Activated T-cell treated with anti-CD3 and anti-CD28 coated beads, Interleukin-2, amount 50 U/mL, for 24 hours (primary cell): ENCODE measurements at places on chromosomes 3 and 15.

DNA sequence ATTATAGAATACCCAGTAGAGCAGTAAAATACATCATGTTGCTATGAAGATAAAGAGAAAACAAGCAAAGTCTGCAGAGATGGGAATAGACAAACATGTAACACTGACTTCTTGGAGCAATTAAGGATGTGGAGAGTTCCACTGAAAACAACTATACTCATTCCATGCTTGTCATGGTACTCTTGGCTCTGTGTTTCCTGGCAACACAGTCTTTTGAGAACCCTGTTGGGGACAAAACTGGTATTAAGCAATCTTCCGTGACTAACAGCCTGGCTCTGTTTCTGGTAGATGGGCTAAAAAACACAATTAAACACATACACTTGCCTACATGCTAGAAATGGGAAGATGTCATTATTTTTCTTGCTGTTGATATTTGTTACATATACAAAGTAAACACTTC is 1212.3 kb upstream of the GBE1 start:
- no peak for DNase-seq

DNA sequence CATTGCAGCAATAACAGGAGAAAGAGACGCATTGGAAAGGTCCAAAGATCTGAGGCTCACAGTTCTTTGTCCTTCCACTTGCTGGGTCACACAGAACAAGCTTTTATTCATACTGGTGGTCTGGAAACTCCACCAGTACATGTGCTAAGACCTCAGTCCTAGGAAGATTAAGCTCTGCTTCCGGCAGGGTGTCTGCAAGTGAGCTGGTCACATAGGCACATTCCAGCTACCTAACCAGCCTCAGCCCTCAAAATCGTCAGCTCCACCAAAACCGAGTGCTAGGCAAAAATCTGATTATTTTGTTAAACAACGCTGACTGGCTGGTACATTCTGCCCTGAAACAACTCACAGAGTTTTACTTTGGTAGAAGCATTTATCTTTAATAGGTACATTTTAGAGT is 2.2 kb downstream of the ZBED2 start:
- no peak for DNase-seq

DNA sequence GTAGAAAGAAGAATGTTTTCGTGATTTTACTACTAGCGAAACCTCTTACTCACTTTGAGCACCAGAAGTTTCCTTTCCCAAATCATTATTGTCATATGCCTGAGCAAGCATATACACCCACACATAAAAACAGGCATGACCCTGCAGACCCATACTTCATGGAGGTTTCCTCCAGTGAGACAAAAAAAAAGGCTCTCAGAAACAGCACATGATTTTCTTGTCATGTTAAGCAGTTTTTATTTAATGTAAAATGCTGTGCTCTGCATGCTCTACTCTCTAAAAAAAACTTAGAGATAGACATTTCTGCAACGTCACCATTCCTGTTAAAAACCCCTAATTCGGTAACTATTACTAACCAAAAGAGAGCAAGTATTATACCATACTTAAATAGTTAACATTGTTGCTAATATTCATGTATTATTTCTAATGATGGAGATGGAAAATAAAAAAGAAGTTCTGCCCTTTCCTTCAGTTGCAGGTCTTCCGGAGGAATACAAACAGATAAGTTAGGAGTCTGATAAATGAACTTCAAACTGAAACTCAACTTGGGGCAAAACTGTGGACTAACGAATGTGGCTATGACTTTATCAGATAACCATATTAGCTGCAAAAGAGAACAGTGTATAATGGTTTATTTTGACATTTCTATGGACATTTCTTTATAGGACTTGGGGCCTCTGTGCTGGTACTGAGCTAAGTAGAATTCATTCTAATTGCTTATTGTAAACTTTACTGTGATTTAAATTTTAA is 15.9 kb downstream of the CD200R1 start:
- DNase-seq, result no peak

- DNase-seq, result no peak
These were observed 24.4 kb upstream of the THBS1 start for GRCh38 chr15:39556461-39556860.

- no peak for DNase-seq
These were observed 83.4 kb downstream of the NEK11 start for GRCh38 chr3:131110087-131110486.

- DNase-seq, result no peak
These were observed 934.3 kb downstream of the NTRK3 start for GRCh38 chr15:87322265-87322664.

DNA sequence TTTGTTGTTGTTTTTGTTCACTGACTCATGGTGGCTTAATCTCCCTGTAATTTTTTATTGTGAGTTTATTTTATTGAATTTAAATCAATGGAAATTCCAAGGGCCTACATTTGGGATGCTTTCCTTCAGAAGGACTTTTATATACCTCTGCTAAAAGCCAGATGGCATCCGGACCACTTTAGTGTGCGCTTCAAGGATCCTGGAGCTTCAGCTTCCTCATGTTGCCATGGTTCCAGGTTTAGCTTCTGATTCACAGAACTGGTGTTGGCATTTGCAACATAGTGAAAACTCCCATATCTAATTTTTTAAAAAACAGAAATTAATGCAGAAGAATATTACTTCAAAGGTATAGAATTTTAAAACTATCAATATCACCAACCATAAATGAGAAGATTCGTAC is 8.5 kb upstream of the HACD2 start:
- no peak for DNase-seq

GRCh38 chr15:74680456-74680855 is 15.4 kb downstream of the EDC3 start:
- no peak for DNase-seq

GRCh38 chr15:64430000-64430735 is 30.2 kb upstream of the ZNF609 start:
- no peak for DNase-seq
